ENCODE measurements at places on chromosomes 1 and 21.

- DNase-seq, result no peak
Measured at GRCh38 chr1:198024782-198025181, 107.6 kb downstream of the LHX9 start.

GRCh38 chr1:112312315-112312714, 83.7 kb upstream of the CTTNBP2NL start:
- DNase-seq, result no peak

- DNase-seq, result no peak
Measured at GRCh38 chr1:180522213-180522515, 19.8 kb upstream of the ACBD6 start.

DNA sequence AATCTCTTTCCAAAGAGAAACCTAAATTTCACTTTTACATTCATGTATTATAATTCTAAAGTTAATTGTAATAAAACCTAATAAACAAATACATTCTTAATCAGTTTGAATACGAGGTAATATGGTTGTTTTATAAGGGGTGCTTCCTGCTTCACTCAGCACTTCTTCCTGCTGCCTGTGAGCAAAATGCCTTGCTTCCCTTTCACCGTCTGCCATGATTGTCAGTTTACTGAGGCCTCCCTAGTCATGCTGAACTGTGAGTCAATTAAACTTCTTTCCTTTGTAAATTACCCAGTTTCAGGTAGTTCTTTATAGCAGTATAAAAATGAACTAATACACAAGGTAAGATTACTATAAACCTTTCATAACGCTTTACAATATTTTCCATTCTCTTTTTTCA, 491.1 kb upstream of the LRRC7 start:
- DNase-seq, result no peak

GRCh38 chr1:9770298-9770697, 53.5 kb downstream of the CLSTN1 start:
- DNase-seq, result no peak

GRCh38 chr1:62778208-62778607, 5.7 kb upstream of the ATG4C start:
- no peak for DNase-seq

DNA sequence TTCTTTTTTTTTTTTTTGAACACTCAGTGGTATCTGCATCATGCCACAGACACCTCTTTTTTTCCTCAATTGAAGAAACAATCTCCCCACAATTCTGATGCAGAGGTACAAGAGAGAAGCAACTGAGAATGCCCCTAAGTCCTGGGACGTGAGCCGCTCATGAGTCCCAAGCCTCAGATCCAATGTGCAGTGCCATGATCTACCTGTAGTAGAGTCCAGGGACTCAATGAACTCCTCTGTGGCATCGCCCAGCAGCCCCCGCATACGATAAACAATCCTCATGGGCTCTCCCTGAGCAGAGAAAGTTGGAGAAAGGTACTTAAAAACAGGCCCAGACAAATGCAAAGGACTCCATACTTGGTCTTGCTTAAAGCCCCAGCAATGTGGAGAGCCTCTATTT, 113.1 kb downstream of the UBR4 start:
- no peak for DNase-seq

DNA sequence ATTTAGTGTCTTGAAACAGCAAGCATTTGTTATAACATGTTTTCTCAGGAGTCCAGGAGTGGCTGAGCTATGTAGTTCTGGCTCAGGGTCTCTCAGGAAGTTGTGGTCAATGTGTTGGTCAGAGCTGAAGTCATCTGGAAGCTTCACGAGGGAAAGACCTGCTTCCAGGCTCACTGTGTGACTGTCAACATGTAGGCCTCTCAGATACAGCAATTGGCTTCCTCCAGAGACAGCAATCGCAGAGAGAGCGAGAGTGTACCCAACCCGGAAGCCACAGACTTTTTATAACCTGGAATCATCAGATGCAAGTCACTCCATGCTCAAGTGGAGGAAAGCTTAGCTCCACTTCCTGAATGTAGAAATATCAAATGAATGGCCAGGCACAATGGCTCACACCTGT, 40.9 kb downstream of the TNFRSF9 start:
- DNase-seq, result peak; percentile 77

- DNase-seq, result peak; percentile 94
Measured at GRCh38 chr1:243287652-243288051, 31.8 kb downstream of the SDCCAG8 start.

DNA sequence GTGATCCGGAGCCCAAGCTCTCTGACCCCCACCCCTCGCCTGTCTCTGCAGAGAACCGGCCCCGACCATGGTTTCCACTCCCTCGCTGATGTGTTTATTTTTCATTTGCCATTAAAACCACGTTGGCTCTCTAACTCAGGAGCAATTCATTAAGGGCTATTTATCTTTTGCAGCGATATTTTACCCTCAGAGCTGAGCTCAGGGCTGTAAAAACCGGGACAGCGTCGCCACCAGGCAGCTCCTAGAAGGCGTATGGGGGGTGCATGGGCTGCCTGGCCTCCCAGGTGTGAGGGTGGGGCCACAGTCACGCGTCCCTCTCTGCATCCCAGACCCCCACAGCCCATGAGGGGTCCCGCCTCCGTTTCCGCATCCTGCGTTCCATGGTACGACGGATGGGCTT, 71.4 kb downstream of the PRDM16 start:
- DNase-seq, result no peak

- no peak for DNase-seq
Measured at GRCh38 chr21:38297194-38297631, 40.4 kb downstream of the KCNJ15 start.

- DNase-seq, result no peak
Measured at GRCh38 chr1:46823151-46823550, 24.3 kb downstream of the CYP4B1 start.

- no peak for DNase-seq
Measured at GRCh38 chr1:13667691-13668090, 32.3 kb upstream of the PRDM2 start.

GRCh38 chr1:30172757-30173156, 550.6 kb downstream of the MATN1 start:
- no peak for DNase-seq

DNA sequence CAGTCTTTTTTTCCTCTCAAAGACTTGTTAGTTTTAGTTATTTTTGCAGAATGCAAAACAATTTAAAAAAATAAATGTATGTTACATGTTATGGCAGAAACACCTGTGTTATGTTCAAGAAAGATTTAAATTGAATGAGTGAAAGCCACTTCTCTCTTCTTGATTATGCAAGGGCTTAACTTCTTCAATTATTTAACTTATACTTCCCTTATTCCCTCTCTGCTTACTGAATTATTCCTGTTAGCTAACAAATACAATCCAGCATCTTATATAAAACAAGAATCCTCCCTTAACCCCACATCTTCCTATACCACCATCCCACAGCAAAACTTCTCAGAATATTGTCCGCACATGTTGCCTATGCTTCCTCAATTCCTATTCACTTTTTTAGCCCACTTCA, 10.7 kb upstream of the FCER1A start:
- no peak for DNase-seq

DNA sequence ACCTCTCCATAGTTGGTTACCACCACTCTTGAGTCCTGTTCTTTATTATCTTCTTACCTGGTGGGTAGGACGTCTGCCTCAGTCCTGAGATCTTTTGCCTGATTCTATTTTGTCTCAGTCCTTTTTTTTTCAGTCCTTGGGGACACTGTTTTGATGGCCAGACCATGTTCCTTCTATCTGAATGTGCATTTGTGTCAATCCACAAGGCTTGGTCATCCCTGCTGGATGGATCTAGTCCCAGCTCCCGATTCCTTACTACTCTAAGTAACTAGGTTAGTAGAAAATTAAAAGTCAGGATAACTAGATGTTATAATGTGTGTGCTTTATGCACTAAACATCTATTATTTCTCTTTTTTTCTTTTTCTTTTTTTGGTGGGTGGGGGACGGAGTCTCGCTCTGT, 28.1 kb upstream of the AK4 start:
- DNase-seq, result no peak

DNA sequence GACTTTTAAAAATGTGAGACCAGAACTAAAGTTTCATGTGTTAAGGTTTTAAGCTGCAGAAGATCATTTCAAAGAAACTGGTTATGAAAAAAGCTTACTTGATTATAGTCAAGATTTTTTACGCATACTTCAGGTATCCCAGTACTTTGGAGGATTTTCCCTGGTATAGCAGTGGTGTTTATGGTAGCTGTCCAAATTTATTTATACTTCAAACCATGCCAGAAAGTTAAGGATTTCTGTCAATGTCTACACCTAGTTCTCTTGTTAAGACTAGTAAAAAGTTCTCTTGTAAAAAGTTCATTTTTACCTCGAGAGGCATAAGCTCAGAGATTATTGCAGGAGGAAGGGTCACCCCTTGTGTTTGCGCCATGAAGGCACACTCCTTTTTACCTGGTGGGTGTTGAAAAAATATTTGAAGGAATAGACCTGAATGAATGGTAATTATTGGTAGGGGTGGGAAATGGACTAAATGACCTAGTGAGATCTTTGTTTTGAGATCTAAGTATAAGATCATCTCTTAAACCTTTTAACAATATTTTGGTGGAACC, 2.8 kb downstream of the DYRK1A start:
- peak; percentile 38 for DNase-seq

- no peak for DNase-seq
Measured at GRCh38 chr1:113538225-113538624, 147.9 kb downstream of the MAGI3 start.

DNA sequence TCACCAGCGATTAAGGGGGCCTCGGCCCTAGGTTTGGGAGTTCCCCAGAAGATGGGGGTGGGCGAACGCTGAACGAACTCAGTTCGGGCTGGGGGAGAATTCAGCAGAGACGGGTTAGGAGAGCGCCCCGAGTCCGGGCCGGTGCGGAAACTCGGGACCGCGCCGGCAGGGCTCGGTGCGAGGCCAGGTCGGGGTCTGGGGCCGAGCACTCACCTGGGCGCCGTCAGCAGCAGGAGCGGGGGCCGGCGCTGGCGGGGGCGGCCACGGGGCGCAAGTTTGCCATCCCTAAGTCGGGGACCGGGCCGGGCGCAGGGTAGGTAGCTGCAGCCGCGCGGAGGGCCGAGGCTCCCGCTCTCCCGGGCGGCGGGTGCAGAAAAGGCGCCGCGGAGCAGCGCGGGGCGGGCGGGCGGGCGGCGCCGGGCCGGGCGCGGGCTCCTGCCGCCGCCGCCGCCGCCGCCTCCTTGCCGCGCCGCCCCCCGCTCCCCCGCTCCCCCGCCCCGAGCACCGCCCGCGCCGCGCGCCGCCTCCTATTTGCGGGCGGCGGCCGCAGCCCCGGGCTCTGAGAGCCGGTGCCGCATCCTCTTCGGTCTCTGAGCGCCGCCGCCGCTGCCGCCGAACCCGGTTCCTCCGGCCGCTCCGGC, 349 bp downstream of the ADGRB2 start:
- DNase-seq, result no peak

DNA sequence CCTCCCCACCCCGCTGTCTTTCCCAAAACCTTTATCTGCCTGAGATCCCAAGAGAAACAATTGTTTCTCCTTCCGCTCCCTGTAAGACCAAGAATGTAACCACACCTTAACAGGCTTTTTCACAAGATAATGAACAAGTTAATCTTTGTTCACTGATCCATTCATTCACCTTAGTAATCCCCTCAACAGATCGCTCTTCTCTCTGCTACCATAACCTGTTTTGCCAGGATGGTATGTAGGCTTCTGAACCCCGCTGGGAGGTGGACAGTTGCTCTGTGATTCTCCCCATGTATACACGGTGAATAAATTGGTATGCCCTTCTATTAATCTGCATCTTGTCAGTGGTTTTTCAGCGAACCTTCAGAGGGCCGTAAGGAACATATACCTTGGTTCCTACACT, 18.7 kb upstream of the RGSL1 start:
- no peak for DNase-seq

GRCh38 chr1:35243691-35244090, 24.8 kb upstream of the ZMYM4 start:
- DNase-seq, result peak; percentile 69

- DNase-seq, result no peak
Measured at GRCh38 chr1:177366091-177366490, 195.3 kb downstream of the BRINP2 start.

- no peak for DNase-seq
Measured at GRCh38 chr1:23759277-23759676, 16.0 kb downstream of the ELOA start.

- no peak for DNase-seq
Measured at GRCh38 chr1:154808909-154809262, 61.2 kb downstream of the KCNN3 start.

GRCh38 chr1:88509379-88509778, 174.7 kb upstream of the PKN2 start:
- no peak for DNase-seq

- no peak for DNase-seq
Measured at GRCh38 chr1:238187575-238187949, 296.8 kb upstream of the ZP4 start.

- DNase-seq, result peak; percentile 19
Measured at GRCh38 chr21:25578056-25578961, 29.0 kb downstream of the MRPL39 start.

DNA sequence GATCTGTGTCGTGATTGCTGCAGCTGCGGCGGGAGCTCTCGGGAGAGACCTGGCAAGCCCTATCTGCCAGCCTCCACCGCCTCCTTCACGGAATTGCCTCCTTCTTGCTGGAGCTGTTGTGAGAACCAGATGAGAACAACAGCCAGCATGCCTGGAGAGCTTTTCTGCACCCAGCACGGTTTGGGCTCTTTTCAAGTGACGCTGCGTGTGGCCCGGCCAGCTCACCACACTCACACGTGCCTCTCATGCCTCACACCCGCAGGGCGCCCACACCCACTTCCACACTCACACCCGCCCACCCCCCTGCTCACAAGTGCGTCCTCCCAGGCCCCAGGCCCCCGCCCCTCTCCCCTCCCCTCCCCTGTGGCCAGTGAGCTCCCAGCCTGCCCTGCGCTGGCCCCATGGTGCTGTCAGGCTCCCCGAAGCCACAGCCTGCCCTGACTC, 135.7 kb upstream of the RUNX3 start:
- no peak for DNase-seq

GRCh38 chr1:109792056-109792831, 28.5 kb upstream of the EPS8L3 start:
- peak; percentile 58 for DNase-seq

- no peak for DNase-seq
Measured at GRCh38 chr1:87733386-87733785, 404.7 kb downstream of the LMO4 start.
